Naive thymus-derived CD8-positive, alpha-beta T cell (primary cell): ENCODE measurements at places on chromosomes 1 and 21. TPM values are rescaled to one million over a fixed set of nuclear protein-coding genes. Genes with fewer than 3 reads are reported as not detected.

DNA sequence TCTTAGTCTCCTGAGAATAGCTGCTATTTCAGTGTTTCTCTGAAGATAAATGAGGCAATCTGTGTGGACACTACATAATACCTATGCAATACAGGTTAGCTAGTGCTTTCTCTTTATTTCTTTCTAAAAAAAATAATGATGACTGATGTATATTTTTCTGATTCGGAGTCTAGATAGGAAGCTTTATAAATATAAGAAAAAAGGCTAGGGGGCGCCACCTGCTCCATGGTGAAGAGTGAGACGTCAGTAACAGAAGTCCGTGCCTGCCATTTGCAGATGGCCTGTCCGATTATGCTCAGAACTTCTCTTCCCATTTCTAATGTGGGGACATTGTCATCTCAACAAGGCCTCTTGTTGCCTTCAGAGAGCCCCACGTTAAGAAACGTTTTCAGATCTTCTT, 26.4 kb downstream of the QSOX1 start:
- no peak for DNase-seq
- H3K27me3 ChIP-seq, result no peaks in the 10 kb centered on the region
- H3K4me3 ChIP-seq, result no peak overlapping the region
- no peak overlapping the region for H3K27ac ChIP-seq
- H3K4me1 ChIP-seq, result no peaks in the 10 kb centered on the region
- no peaks in the 10 kb centered on the region for H3K36me3 ChIP-seq

GRCh38 chr1:156959414-156959813, 39.0 kb downstream of the LRRC71 start:
- H3K27me3 ChIP-seq, result no peaks in the 10 kb centered on the region
- peak; percentile 10 for DNase-seq
- H3K4me3 ChIP-seq, result no peak overlapping the region

FCRLA gene
- 5.0 TPM for total RNA-seq

DNA sequence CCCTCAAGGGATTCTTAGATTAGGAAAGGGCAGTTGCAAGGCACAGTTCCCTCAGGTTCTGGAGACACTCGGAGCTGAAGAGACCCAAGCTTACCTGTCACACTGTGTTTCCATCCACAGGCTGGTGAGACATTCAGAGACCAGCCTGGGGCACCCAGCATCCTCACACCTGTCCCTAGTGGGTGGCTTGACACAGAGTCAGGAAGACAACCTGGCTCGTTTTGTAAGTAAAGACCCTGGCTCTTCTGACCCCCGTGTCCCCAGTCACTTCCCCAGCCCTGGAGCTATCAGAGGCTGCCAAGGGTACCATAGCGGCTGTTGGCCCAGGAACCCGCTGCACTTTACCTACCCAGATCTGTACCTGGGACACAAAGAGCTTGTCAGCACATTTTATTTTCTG, 409.8 kb downstream of the MATN1 start:
- H3K27ac ChIP-seq, result no peak overlapping the region
- H3K4me1 ChIP-seq, result no peaks in the 10 kb centered on the region
- DNase-seq, result no peak

BRINP3 gene
- total RNA-seq, result not detected

- no peaks in the 10 kb centered on the region for H3K4me1 ChIP-seq
- no peak overlapping the region for H3K27ac ChIP-seq
- no peak for DNase-seq
- peaks cover 13% of the 10 kb centered on the region for H3K36me3 ChIP-seq
Observed at GRCh38 chr1:20282533-20282932, 8.1 kb upstream of the VWA5B1 start.

- peaks cover 3% of the 10 kb centered on the region for H3K27me3 ChIP-seq
- H3K27ac ChIP-seq, result no peak overlapping the region
- no peak overlapping the region for H3K4me3 ChIP-seq
- DNase-seq, result no peak
Observed at GRCh38 chr1:227390525-227390924, 72.2 kb upstream of the CDC42BPA start.

DNA sequence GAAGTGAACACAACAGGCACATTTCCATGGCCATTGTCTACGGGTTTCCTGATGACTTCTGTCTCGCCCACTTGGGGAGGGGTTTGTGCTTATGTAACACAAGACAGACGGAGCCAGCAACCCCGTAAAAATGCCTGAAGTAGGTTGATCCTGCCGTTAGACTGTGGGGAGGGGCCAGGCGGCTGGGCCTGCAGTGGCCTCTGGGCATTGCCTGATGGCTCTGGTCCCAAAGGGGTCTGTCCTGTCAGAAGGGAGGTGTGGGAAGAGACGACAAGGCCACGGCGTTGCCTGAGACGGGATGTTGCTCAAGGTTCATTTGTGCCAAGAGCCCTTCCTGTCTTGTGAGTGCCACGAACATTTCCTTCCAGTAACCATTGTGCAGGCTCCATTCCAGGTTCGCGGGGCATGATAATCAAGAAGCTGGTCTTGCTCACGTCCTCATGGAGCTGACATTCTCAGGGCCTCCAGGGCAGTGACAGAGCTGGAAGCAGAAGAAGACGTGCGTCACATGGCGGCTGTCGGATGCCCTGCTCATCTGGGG, 44.7 kb downstream of the ABCG1 start:
- H3K4me1 ChIP-seq, result peaks cover 49% of the 10 kb centered on the region
- no peak overlapping the region for H3K4me3 ChIP-seq
- no peak overlapping the region for H3K27ac ChIP-seq
- DNase-seq, result no peak

- no peaks in the 10 kb centered on the region for H3K4me1 ChIP-seq
- H3K27ac ChIP-seq, result no peak overlapping the region
- H3K4me3 ChIP-seq, result no peak overlapping the region
- H3K27me3 ChIP-seq, result no peaks in the 10 kb centered on the region
Observed at GRCh38 chr1:63454269-63454668, 68.8 kb downstream of the ITGB3BP start.

GRCh38 chr1:173190101-173190936, 16.8 kb downstream of the TNFSF4 start:
- no peak overlapping the region for H3K27ac ChIP-seq
- no peak for DNase-seq

DNA sequence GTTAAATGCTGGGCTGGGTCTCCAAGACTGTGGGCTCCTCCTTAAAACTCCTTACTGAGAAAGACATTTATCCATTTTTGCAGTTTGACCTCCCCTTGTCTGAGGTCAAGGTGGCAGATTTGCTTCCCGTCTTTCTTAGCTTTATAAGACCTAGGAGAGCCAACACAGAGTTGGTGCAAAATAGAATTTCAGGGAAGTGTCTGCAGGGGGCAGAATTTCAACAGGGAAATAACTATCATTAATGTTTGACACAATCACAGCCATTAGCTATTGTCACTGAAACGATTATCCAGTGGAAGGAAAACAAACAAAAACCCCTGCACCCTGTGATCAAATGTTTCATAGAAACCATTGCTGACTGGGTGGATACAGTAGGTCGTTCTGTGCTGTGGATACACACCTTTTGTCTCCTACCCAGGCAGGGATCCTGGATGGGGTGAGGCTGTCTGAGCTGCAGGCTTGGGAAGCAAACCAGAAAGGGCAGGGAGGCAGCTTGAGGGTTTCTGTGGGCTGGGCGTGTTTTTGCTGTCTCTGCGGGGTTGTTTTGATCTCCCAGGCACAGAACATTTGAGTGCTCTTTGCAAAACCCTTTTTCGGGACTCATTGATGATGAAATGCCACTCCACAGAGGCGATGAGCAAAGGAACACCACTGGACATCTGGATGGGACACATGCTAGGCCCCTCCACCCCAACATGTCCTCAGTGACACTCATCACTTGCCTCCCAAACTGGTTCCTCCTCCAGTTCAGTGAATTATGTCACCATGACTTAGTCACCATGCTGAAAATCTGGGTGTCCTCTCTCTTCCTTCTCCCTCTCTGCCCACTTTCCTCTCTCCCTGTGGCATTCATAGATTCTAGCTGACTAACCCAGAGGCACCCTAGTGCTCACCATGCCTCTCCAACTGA, 94.2 kb upstream of the SERBP1 start:
- DNase-seq, result no peak
- H3K4me3 ChIP-seq, result no peak overlapping the region
- H3K27me3 ChIP-seq, result peaks cover 19% of the 10 kb centered on the region
- H3K27ac ChIP-seq, result no peak overlapping the region
- no peaks in the 10 kb centered on the region for H3K36me3 ChIP-seq

OLFM3 gene
- total RNA-seq, result not detected

DNA sequence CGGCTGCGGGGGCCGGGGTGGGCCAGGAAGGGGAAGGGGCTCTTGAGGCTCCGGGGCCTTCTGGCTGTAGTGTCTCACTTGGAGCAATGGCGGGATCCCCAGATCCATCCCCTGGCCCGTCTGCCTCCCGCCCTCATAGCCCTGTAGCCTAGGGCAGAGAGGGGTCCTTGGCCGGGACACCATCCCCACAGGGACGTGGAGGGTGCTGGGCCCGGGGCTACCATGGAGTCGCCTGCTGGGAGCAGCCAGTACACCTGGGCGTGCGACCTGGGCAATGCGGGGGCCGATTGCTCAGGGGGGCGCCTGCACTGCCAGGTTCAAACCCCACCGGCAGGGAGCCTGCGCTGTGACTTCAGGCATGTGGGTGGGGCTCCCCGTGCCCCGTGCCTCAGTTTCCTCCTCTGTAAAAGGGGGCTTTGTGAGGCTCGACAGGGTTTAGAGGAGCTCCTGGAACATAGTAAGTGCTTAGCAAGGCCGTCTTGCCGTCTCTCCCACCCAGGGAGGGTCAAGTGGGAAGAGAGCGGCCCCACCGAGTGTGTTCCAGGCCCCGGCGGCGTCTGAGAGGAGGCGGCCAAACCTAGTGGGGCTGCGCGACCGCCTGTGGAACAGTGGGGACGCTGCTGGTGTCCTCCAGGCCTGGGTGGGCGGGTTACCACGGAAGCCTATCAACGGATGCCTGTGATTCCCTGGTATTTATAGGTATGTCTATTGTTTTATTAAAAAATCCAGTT, 20.8 kb downstream of the PRKCZ start:
- H3K4me1 ChIP-seq, result peaks cover 5% of the 10 kb centered on the region
- H3K36me3 ChIP-seq, result peaks cover 1% of the 10 kb centered on the region
- H3K4me3 ChIP-seq, result no peak overlapping the region
- DNase-seq, result no peak
- H3K27ac ChIP-seq, result no peak overlapping the region
- no peaks in the 10 kb centered on the region for H3K27me3 ChIP-seq

DNA sequence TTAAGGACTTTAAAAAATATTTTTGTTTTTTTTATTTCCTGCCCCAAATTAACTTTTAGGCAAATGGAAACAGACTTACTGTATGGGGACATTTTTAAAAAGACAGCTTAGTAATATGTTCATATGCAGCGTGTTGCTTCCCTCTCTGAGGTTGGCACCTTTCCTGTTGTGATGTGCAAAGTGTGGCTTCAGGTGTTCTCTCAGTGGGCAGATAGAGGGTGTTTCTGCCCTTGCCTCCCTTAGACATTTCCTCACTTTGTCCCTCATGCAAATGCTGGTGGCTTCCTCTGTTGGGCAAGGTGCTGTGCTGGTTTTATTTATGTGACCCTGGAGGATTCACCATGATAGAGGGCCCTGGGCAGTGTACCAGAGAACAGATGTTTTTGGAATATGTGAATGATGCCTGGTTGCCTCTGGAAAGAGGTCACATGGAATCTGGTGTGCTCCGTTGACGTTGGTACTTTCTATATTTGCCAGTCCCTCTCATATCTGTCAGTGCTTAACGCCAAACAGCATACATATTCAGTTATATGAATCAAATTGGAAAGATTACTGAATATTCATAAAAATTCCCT, 123.5 kb downstream of the PATJ start:
- DNase-seq, result no peak
- H3K4me3 ChIP-seq, result no peak overlapping the region
- peaks cover 12% of the 10 kb centered on the region for H3K36me3 ChIP-seq

GRCh38 chr1:226737819-226738420, 1.2 kb downstream of the ITPKB start:
- no peak for DNase-seq
- peaks cover 38% of the 10 kb centered on the region for H3K36me3 ChIP-seq
- H3K4me1 ChIP-seq, result peaks cover 59% of the 10 kb centered on the region
- peak overlapping the region; percentile 90 for H3K27ac ChIP-seq
- H3K4me3 ChIP-seq, result peak overlapping the region; percentile 89

DNA sequence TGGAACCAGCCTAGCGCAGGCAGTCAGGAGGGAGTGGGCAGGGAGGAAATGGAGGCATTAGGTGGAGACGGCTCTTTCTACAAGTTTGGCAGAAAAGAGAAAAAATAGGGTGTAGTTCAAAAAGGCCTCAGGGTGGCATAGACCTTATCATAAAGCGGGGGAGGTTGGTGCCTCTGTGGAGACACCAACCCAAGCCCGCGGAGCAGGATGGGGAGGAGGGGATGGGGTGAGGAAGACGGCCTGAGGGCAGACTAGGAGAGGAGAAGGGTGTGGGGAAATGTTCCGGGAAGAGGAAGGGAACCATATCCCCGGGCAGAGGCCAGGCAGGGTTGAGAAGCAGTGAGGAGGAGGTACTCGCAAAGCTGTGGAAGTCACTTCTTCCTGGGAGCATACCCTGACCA, 17.4 kb upstream of the SHE start:
- no peak for DNase-seq
- peaks cover 9% of the 10 kb centered on the region for H3K27me3 ChIP-seq
- H3K36me3 ChIP-seq, result no peaks in the 10 kb centered on the region

GRCh38 chr1:234125283-234125682, 220.8 kb downstream of the SLC35F3 start:
- no peak overlapping the region for H3K27ac ChIP-seq
- no peak overlapping the region for H3K4me3 ChIP-seq
- no peaks in the 10 kb centered on the region for H3K36me3 ChIP-seq
- DNase-seq, result no peak

GRCh38 chr1:56453417-56454078, 125.8 kb downstream of the PLPP3 start:
- DNase-seq, result no peak
- peaks cover 2% of the 10 kb centered on the region for H3K27me3 ChIP-seq
- H3K4me1 ChIP-seq, result no peaks in the 10 kb centered on the region
- no peaks in the 10 kb centered on the region for H3K36me3 ChIP-seq

ZNF593OS gene
- not detected for total RNA-seq

FCMR gene
- 742 TPM for total RNA-seq

LORICRIN gene
- total RNA-seq, result not detected

DNA sequence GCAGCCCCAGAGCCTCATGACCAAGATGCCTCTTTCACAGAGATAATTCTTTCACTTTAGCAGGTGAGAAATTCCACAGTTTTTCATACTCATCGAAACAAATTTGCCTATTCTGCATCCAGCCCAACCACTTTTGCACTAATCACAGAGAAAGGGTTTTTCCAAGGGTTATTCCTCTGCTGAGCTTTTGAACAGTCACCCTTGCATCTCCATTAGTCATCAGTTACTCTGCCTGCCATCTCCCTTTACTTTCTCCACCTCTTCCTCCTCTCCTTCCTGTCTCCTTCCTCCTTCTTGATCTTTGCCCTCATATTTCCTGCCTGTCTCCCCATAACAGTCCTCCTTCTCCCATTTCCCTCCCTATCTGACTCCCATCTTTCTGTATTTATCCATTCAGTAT, 43.9 kb downstream of the FH start:
- H3K27ac ChIP-seq, result no peak overlapping the region
- H3K4me3 ChIP-seq, result no peak overlapping the region
- no peaks in the 10 kb centered on the region for H3K4me1 ChIP-seq
- H3K27me3 ChIP-seq, result peaks cover 11% of the 10 kb centered on the region

PDC gene
- not detected for total RNA-seq

- no peak for DNase-seq
- no peaks in the 10 kb centered on the region for H3K36me3 ChIP-seq
- no peak overlapping the region for H3K4me3 ChIP-seq
- H3K27me3 ChIP-seq, result peaks cover 31% of the 10 kb centered on the region
- H3K27ac ChIP-seq, result no peak overlapping the region
Observed at GRCh38 chr1:47692196-47692595, 254.4 kb downstream of the FOXD2 start.

CASZ1 gene
- total RNA-seq, result 10.3 TPM

GRCh38 chr1:59393211-59394180, 96.6 kb downstream of the FGGY start:
- no peaks in the 10 kb centered on the region for H3K36me3 ChIP-seq
- DNase-seq, result no peak
- H3K4me1 ChIP-seq, result peaks cover 9% of the 10 kb centered on the region
- no peak overlapping the region for H3K27ac ChIP-seq
- H3K27me3 ChIP-seq, result no peaks in the 10 kb centered on the region
